ENCODE measurements at places on chromosomes 6 and 20.

GRCh38 chr6:24833711-24834386, 35.1 kb upstream of the ARMH2 start:
- no peak for DNase-seq

- no peak for DNase-seq
Measured at GRCh38 chr20:56420940-56421688, 9.1 kb downstream of the CASS4 start.

DNA sequence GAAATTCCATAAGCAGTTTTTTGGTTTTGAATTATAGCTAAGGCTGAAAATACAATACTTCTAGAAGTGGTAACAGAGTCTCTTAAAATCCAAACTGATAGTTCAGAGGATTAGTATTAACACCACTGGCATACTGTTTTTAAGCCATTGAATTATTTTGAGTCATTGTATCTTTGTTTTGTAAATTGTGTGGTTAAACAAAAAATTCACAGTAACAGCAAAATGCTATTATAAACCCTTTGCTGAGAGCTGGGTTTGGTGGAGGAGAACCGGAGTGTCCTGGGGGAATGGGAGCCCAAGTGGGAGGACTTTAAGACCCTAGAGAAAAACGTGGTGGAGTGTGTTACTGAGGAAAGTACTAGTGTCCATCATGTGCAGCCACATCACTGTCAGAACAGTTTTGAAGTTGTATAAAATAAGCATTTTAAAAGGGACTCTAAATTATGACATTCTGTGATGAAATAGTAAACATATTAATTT, 125.1 kb downstream of the LRRC1 start:
- DNase-seq, result no peak

GRCh38 chr6:16498237-16498636, 259.9 kb downstream of the GMPR start:
- no peak for DNase-seq

- no peak for DNase-seq
Measured at GRCh38 chr20:54097236-54097529, 26.8 kb upstream of the BCAS1 start.

GRCh38 chr6:8194490-8194889, 92.1 kb upstream of the EEF1E1 start:
- DNase-seq, result no peak

- DNase-seq, result no peak
Measured at GRCh38 chr20:23826541-23827021, at the start of gene CST2. CST2 (minus strand) TSS chr20:23826729; CDS start chr20:23826660, 69 bp downstream.

- no peak for DNase-seq
Measured at GRCh38 chr20:45378191-45378590, at the start of gene TP53TG5. TP53TG5 (minus strand) TSS chr20:45378325; CDS start chr20:45378236, 89 bp downstream.

Data from stimulated activated CD4-positive, alpha-beta T cell treated with anti-CD3 and anti-CD28 coated beads, TNF-alpha, amount 100 ng/mL, for 48 hours (primary cell).